ENCODE measurements at places on chromosomes 12 and 14.

- peak; percentile 26 for DNase-seq
Measured at GRCh38 chr14:61841145-61841544, 78.9 kb downstream of the SNAPC1 start.

GRCh38 chr14:29458547-29458946, 469.1 kb downstream of the PRKD1 start:
- no peak for DNase-seq

- DNase-seq: no peak
Measured at GRCh38 chr14:76844223-76844622, 18.0 kb downstream of the LRRC74A start.

DNA sequence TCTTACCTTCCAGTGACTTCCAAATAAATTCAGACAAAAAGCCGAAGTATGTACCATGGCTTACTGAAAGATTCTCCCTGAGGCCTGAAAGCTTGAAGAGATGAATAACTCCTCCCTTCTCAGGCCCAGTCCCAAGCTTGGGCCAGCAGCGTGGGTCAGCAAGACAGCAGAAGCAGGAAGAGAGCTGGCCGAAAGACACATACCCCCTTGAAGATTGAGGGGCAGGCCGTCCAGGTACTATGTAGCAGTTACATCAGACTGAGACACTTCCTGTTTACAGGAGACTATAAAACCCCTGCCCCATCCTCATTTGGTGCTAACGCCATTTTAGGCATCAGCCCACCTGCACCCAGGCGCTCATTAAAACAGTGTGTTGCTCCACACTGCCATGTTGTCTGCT, 15.0 kb downstream of the NDUFA12 start:
- no peak for DNase-seq

GRCh38 chr14:57199921-57200320, 68.8 kb downstream of the EXOC5 start:
- no peak for DNase-seq

DNA sequence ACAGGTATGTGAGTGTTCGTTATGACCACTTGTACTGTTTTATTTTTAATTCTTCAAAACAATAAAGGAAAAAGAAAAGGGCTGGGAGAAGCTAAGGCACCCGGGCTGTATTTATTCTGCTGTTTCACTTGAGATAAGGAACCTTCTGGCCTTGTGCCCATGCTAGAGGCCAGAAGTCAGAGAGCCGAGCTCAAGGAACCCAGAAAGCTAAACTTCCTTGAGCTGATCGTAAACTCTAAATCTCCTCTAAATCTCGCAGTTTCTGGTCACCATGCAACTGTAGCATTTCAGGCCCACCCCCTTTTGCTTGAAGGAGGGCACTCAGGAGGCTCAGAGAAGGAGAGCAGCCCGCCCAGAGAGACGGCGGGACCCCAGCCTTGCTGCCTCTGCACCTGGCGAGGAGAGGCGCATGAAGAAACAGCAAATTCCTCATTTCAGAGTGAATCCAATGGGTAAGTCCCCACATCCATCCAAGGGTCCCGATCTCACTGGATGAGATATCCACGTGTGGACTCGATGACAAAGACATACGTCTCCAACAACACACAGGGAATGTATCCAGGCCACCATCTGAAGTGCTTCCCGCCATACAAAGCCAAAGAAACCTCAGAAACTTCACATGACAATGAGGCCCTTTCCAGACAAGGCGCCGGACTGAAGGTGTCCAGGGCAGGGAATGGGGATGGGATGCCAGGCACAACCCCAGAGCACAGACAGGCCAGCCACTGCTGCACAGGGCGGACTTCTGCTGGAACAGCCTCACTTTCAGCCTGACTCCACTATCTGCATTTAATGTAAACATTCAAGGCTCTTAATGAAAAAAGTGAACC, 14.6 kb downstream of the CCDC88C start:
- DNase-seq: no peak

GRCh38 chr14:79699206-79699605, 512.1 kb downstream of the DIO2 start:
- DNase-seq: no peak

GRCh38 chr12:75932241-75932640, 99.3 kb downstream of the PHLDA1 start:
- no peak for DNase-seq

DNA sequence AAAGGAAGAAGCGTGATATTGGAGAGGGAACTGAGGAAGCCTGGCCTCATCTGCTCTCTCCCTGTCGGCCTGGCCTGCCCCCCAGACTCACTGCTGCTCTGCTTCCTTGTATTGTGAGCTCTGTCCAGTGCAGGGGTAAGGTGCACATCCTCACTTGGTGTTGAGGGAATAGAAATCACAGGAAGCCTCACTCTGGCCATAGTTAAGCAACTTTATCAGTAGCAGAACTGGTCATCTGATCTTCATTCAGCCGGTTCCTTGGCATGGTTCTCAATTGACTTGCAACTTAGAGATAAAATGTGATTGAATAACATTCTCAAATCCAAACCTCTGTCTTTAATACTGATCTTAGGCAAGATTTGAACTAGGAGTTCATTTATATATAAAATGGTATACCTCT, 11.5 kb upstream of the CCDC175 start:
- DNase-seq: no peak

- no peak for DNase-seq
Measured at GRCh38 chr12:47105914-47106674, 26.3 kb upstream of the AMIGO2 start.

GRCh38 chr14:54251356-54251755, 145.5 kb upstream of the CDKN3 start:
- no peak for DNase-seq

DNA sequence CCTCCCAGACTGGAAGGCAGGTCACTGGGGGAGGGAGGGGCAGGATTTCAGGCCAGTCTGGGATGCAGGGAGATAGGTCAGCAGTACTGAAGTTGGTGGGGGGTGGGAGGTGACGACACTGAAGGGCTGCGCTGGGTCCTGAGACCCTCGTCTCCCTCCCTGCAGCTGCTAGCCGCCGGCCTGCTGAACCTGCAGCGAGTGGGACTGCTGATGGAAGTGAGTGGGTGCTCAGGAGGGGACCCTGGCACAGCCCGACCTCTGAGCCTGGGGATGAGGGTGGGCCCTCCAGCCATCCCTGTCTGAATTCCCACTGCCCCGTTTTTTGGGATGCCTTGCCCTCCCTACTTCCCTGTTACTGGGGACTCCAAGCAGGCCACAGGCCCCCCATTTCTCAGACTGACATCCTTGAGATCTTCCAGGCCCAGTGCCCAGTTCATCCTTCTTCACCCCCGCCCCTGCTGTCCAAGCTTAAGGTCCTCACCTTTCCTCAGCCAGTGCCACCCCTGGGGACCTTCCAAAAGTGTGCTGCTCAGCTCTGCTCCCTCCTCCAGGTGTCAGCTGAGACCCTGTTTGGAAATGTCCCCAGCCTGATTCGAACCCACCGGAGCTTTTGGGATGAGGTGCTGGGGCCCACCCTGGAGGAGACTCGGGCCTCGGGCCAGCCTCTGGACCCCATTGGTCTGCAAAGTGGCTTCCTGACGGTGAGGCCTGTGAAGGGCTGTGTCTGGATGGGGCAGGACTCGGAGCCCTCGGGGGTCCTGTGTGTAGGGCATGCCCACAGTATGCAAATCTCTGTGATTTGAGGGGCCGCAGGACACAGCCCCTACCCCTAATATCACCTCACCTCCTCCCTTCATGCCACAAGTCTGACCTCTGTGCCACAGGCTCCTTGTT, 5.5 kb downstream of the PLEKHG6 start:
- no peak for DNase-seq

DNA sequence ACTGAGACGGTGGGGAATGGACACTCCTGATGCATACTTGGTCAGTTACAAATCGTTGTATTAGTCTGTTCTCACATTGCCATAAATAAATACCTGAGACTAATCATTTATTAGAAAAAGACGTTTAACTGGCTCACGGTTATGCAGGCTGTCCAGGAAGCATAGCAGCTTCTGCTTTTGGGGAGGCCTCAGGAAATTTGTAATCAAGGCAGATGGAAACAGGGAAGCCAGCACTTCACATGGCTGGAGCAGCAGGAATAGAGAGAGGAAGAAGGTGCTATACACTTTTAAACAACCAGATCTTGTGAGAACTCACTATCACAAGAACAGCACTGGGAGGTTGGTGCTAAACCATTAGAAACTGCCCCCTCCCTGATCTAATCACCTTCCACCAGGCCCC, 418.2 kb downstream of the FLRT2 start:
- no peak for DNase-seq

- DNase-seq: no peak
Measured at GRCh38 chr12:24479131-24479530, 469.8 kb downstream of the BCAT1 start.

DNA sequence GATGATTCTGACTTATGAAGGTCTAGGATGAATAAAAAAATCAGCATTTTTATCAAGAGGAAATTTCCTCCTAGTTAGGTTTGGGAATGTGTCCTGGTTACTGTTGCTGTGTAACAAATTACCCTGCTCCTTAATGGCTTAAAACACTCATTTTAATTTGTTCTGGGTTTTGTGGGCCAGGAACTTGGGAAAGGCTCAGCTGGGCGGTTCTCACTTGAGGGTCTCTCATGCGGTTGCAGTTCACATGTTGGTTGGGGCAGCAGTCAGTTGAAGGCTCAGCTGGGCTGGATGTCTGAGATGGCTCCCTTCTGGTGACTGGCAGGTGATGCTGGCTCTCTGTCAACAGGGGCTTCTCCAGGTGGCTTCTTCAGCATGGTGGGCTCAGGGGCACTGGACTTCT, 214.6 kb downstream of the RBM19 start:
- DNase-seq: no peak

- peak; percentile 41 for DNase-seq
Measured at GRCh38 chr12:123363740-123364531, 711 bp downstream of the SBNO1 start.

GRCh38 chr12:52231305-52232202, 1.5 kb upstream of the KRT7 start:
- DNase-seq: no peak

DNA sequence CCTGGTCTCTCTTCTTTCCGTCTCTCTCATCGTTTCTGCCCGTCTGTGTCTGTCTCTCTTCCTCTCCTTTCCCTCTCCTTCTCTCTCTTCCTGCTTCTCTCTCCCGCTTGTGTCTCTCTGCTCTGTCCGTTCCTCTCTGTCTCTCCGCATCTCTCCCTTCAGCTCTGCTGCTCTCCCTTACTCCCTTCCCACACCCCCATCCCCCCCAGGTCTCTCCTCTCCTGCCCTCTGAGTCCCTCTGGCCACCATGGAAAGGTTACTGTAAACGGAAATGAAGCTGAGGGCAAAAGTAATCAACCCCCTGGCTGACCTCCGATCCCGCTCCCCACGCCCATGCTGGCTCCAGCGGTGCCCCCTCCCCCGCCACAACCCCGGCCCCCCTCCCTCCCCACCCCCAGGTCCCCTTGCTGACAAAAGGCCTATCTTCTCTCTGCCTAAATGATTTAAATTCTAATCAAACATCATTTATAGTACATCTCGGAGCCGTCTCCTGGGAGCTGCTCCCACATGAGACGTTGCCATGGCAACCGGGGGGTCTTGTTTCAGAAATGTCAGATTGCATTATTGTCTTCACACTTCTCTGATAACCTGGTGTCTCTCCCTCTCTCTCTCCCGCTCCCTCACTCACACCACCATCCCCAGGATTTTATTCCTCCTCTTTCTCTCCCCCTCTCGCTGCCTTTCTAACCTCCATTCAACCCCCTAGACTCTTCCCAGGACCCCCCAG, 203.8 kb downstream of the RBM19 start:
- DNase-seq: no peak

- no peak for DNase-seq
Measured at GRCh38 chr12:65517656-65518210, 239.2 kb downstream of the MSRB3 start.

- DNase-seq: peak; percentile 53
Measured at GRCh38 chr12:70660620-70661219, 23.5 kb upstream of the PTPRB start.

GRCh38 chr14:85539510-85539909, 9.6 kb downstream of the FLRT2 start:
- no peak for DNase-seq

Data from SJCRH30 (cell line).